Activated naive CD4-positive, alpha-beta T cell treated with anti-CD3 and anti-CD28 coated beads for 36 hours (primary cell): ENCODE measurements at places on chromosomes 6 and 20.

DNA sequence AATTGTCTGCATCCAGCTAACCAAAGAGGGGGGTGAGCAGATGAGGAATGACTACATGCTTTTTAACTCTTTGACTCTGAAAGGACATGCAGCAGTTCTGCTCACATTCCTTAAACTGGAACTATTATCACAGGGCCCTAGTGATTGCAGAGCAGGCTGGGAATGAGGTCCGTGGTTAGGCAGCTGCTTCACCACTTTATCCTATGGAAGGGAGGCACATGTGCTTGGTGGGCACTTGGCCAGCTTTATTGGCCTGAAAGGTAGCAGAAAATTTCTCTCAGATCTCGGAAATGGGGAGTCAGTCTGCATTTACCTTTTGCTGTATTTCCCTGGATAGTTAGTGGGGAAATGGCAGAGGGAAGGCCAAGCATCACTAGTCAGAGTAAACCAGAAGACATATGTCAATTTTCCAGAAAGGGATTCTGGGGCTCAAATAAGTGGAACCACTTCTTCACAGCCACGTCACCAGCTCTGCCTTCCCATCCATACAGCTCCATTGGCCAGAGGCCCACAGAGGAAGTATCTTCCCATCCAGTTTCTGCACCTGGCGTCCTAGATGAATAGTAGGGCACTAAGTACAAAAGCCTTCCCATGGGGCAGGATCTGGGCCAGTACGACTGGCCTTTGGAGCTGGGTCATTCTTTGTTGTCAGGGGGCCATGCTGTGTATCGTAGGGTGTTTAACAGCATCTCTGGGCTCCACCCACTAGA is 444.8 kb downstream of the PTPRT start:
- no peak for DNase-seq

DNA sequence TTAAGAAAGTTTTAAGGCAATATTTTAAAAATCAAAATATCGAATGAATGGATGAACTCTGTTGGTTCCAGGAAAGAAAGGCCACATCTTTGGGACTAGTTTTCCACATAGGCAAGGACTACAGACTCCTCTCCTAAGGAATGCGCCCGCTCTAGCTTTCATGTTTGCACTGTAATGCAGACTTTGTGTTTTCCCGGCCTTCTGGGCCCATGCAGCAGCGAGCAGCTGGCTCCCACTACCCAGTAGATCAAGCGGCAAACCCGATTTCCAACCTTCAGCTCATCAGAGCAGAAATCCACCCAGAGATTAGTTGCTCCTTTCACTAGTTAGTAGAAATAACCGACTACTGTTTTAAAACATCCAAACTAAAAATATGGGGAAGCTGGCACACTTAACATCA is 27.7 kb downstream of the OVOL2 start:
- no peak for DNase-seq

DNA sequence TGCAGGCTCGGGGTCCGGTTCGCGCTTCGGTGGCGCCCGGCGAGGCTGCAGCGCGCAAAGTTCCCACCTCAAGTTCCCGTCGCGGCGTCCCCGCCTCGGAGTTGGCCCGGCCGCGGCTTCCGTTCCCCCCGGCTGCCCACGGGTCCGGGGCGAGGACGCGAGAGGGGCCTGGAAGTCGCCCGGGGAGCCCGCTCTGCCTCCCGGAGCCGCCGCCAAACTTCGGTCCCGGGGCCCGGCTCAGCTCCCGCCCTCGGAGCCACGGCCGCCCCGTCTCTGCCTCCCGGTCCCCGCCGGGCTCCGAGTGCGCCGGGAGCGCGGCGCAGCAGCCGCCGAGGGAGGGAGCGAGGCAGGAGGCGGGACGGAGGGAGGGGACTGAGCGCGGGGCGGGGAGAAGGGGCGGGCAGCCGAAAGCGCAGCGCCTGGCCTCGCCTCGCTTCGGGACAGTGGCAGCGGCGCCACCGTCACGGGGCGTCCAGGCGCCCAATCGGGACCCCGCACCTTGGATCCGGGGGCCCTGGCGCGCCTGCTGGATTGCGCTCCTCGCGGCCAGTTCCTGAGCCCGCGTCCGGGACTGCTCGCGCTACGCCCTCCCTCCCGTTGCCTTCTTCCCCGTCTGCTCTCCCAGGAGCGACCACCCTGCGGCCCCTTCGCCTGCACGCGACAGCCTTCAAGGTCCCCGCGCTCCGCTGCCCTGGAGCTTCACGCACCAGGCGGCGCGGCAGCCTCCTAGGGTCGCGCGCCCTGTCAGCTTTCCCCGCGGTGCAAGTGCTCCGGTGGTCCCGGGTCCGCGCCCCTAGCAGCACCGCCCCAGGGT is at the start of gene KCNG1:
Gene KCNG1 (minus strand): TSS at position 305 of the 814 bp plus-strand sequence. CDS start 12,769 bp downstream, outside the sequence.
- peak; percentile 66 for DNase-seq

GRCh38 chr6:85401186-85402021 is 48.5 kb upstream of the NT5E start:
- no peak for DNase-seq

- DNase-seq = peak; percentile 52
These were observed 9.0 kb downstream of the ADA start for GRCh38 chr20:44642203-44643153.
